Caki2 (cell line): ENCODE measurements at places on chromosomes 2 and 18. TPM values are rescaled to one million over a fixed set of nuclear protein-coding genes. Genes with fewer than 3 reads are reported as not detected.

GRCh38 chr2:10788855-10789254, 23.7 kb downstream of the PDIA6 start:
- no peak for DNase-seq

DNA sequence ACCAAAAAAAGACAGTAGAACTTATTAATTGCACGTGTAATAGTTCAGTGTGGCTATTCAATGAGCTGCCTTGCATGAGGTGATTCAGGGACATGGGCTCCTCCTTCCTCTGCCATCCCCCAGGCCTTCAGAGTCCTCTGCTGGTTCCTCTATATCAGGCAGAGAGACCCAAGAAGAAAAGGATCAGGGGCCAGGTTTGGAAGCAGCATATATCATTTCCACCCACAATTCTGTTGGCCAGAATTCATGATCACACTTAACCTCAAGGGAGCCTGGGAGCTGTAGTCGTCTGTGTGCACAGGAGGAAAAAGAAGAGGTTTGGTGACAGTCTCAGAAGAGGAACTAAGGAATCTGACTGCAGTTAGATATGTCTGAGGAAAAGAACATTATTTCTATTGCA, 114.0 kb upstream of the GLS start:
- no peak for DNase-seq

Gene PLGLB2
- not detected in 2 replicates for total RNA-seq

Gene NEURL3
- total RNA-seq: 11.4 and 29.6 TPM in 2 replicates

GRCh38 chr2:184162426-184162825, 435.9 kb upstream of the ZNF804A start:
- no peak for DNase-seq

Gene TUBB8B
- not detected in 2 replicates for total RNA-seq

- no peak for DNase-seq
Measured at GRCh38 chr2:100062336-100062735, 80.1 kb downstream of the AFF3 start.

- DNase-seq: no peak
Measured at GRCh38 chr2:134108113-134108512, 145.8 kb upstream of the MGAT5 start.

DNA sequence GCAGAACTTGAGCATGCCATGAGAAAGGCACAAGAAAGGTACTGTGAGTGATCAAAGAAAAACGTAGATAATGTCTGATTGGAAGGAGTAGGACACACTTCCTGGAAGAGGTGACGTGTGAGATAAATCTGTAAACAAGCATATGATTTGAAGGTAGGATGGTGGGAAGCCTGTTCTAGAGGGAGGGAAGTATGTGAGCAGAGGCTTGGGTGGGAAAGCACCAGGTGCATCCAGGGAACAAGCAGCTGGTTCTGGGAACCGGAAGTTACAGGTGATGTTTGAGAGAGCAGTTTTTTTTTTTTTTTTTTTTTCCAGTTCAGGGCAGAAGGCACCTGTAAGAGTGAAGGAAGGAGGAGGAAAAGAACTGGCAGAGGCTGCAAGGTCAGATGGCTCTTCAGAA, 116.6 kb upstream of the EFEMP1 start:
- no peak for DNase-seq

- DNase-seq: no peak
Measured at GRCh38 chr18:51639541-51639940, 442.1 kb upstream of the MEX3C start.

Gene DSG1
- not detected in 2 replicates for total RNA-seq

- no peak for DNase-seq
Measured at GRCh38 chr2:120820263-120820952, 84.7 kb downstream of the GLI2 start.

GRCh38 chr2:219739066-219739465, 111.6 kb downstream of the SLC4A3 start:
- DNase-seq: no peak

GRCh38 chr2:177315364-177315763, 50.8 kb upstream of the NFE2L2 start:
- DNase-seq: no peak

GRCh38 chr2:98478088-98478551, 33.5 kb downstream of the INPP4A start:
- no peak for DNase-seq

- DNase-seq: no peak
Measured at GRCh38 chr2:120750488-120751210, 15.0 kb downstream of the GLI2 start.

GRCh38 chr2:101985101-101985792, 6.5 kb upstream of the IL1R2 start:
- DNase-seq: peak; percentile 15

- DNase-seq: no peak
Measured at GRCh38 chr18:50737127-50737526, 82.7 kb downstream of the MRO start.

DNA sequence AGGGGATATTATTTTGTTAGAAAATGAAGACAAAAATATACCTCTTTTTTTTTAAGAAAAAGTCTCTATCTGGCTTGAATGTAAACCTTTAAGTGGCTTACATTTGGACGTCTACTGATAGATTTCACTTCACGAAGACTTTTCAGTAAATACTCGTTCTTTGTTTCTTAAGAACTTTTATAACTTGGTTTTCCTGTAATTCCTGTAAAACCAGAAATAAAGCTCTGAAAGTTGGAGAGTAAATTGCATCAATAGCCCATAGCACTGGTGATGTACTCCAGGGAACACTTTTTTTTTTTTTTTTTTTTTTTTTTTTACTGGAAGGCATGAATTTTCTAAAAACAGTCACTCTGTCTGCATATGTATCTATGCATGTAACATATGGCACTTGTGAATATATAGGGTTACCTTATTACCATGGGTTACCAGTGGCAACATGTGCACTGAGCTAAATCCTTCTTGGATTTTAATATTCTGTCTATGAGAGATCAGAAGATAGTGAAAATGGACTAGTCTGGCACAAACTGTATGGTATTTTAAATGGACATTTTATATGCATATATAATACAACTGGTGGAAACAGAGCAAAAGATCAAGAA, 309.2 kb upstream of the TCF4 start:
- DNase-seq: no peak

- no peak for DNase-seq
Measured at GRCh38 chr2:11250400-11251196, 93.8 kb downstream of the ROCK2 start.

DNA sequence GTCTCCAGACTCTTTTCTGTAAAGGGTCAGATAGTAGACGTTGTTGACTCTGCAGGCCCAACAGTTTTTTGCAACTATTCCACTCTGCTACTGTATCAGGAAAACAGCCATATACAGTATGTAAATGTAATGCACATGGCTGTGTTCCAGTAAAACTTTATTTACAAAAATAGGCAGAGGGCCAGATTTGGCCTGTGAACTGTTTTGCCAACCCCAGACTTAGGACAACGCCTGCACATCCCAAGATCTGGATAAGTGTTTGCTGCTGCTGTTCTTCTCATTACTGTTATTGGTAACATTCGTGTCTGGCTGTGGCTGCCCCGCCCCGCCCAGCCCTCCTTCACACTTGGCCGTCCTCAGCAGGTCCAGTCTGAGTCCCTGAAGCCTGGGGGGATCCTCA, 94.6 kb upstream of the MCFD2 start:
- no peak for DNase-seq

DNA sequence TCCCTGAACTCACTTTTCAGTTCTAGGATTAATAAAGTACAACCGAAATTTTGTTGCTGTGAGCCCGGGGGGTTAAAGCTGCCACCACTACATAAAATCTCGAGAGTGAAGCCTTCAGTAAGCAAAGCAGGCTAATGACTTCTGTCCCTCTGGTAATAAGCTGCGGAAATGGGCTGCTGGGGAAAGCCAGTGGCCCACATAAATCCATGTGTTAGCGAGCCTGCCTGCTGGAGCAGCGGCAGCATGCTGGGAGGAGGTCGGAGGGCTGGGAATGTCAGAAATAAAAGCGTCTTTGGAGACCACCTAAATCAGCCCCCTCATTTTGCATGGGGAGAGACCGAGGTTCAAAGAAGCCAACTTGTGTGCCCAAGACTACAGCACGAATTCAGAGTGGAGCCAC, 371.7 kb downstream of the TNS1 start:
- DNase-seq: no peak

Gene IMP4
- total RNA-seq: 78.6 and 105 TPM in 2 replicates

DNA sequence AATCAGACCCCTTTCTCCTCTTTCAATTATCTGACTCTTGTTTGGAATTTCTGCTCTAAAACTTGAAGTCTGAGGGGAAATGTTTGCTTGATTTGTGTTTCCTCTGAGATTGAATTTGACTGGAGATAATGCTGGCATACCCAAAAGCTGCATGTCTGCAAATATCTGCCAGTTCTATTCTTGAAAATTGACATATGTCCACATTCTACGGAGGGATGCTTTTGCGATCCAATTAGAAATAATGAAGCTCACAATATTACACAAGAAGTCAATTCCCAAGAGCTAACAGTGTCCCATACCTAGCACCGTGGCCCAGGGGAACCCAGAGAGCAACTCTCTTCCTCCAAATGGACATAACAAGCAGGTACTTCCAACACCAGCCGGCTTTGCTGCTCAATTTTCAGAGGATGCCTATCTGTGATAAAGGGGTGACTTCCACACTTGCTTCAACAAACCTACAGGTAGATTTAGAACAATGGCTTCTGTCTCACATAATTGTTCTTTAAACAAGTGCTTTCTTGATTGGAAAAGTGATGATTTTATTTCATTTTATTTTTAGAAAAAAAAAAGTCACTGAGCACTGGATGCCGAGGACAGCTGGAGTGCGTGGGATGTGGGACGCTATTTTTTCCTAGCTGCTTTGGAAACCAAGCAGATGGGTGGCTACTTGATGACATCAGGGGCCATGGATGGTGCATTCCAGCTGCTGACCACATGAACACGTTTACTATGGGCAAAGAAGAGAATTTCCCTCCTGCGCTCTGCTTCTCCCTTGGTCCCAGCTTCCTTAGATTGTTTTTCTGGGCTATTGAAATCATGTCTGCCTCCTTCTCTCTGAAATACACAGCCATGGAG, 488.9 kb downstream of the RNF144A start:
- DNase-seq: no peak

Gene IL36RN
- not detected in 2 replicates for total RNA-seq

Gene IKZF2
- 0.14 and 0.52 TPM in 2 replicates for total RNA-seq

Gene COL3A1
- total RNA-seq: 0.03 and 3.6 TPM in 2 replicates

GRCh38 chr2:84942964-84943421, 28.0 kb upstream of the KCMF1 start:
- no peak for DNase-seq

DNA sequence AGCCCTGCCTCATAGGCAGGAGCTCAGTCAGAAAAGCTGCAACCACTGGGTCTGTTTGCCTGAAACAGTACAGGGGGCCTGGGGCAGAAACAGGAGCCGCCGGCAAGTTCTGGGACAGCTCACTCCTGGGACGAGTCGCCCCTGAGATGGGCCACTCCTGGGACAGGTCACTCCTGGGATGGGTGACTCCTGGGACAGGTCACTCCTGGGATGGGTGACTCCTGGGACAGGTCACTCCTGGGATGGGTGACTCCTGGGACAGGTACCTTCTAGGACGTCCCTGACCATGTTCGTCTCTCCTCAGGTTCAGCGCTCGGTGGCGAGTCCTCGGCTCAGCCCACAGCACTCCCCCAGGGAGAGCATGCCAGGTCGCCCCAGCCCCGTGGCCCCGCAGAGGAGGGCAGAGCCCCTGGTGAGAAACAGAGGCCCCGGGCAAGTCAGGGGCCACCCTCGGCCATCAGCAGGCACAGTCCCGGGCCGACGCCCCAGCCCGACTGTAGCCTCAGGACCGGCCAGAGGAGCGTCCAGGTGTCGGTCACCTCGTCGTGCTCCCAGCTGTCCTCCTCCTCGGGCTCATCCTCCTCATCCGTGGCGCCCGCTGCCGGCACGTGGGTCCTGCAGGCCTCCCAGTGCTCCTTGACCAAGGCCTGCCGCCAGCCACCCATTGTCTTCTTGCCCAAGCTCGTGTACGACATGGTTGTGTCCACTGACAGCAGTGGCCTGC, 51.8 kb downstream of the NTSR2 start:
- no peak for DNase-seq

Gene TLX2
- total RNA-seq: not detected in 2 replicates

Gene C2orf80
- not detected in 2 replicates for total RNA-seq

GRCh38 chr2:120345608-120346007, 328 bp upstream of the INHBB start:
- DNase-seq: no peak

Gene CD8B
- total RNA-seq: not detected in 2 replicates

Gene UGT1A6
- total RNA-seq: 130 and 145 TPM in 2 replicates

- peak; percentile 41 for DNase-seq
Measured at GRCh38 chr18:63511285-63511684, 30.9 kb upstream of the SERPINB12 start.

DNA sequence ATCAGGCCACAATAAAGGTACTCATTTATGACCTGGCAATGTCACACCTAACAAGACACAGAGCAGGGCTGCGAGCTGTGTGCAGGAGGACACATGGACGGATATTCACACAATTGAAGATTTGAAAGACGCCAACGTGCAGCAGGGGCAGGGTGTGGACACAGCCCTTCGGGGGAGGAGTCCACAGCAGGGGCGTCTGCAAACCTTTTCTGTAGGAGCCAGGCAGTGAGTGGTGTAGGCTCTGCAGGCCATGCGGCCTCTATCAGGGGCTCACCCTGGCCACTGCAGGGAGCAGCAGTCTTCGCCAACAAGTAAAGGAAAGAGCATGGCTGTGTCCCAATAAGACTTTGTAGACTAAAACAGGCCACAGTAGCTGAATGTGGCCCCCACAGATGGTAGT, 125.7 kb upstream of the SNTG2 start:
- DNase-seq: no peak

DNA sequence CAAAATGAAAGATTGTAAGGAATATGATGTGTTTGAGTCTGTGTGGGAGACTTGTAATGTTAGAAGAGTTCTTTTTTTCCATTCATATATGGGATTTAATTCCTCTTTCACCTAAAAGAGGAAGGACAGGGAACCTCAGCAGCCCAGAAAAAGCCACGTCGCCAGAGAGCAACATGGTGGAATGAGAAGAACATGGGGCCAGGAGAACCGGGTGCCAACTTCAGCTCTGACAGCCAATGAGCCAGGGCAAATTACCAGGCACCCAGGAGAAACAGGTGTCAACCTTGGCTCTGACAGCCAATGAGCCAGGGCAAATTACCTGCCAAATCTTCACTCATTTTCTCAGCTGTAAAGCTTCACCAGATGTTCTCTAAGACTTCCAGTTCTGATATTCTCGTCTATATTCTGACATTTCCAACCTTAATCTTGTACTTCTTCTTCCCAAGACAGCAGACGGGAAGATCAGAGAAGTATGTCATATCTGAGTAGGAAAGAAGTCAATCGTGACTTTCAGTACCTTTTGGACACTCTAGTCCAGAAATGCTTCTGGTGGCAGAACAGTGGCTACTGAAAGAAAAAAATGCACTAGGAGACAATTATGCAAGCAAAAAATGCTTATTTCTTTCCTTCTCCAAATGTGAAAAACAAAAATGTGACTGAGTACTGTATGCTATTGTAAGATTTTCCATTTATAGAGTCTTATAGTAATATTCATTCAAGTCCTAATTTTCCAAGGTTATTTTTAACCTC, 79.2 kb upstream of the COL5A2 start:
- no peak for DNase-seq

GRCh38 chr2:104434318-104434792, 419.6 kb upstream of the POU3F3 start:
- peak; percentile 80 for DNase-seq

GRCh38 chr2:9681427-9681817, 50.6 kb upstream of the YWHAQ start:
- no peak for DNase-seq

GRCh38 chr18:8337211-8337610, 272.0 kb upstream of the RAB12 start:
- no peak for DNase-seq
